ENCODE measurements at places on chromosomes 1 and 21.

DNA sequence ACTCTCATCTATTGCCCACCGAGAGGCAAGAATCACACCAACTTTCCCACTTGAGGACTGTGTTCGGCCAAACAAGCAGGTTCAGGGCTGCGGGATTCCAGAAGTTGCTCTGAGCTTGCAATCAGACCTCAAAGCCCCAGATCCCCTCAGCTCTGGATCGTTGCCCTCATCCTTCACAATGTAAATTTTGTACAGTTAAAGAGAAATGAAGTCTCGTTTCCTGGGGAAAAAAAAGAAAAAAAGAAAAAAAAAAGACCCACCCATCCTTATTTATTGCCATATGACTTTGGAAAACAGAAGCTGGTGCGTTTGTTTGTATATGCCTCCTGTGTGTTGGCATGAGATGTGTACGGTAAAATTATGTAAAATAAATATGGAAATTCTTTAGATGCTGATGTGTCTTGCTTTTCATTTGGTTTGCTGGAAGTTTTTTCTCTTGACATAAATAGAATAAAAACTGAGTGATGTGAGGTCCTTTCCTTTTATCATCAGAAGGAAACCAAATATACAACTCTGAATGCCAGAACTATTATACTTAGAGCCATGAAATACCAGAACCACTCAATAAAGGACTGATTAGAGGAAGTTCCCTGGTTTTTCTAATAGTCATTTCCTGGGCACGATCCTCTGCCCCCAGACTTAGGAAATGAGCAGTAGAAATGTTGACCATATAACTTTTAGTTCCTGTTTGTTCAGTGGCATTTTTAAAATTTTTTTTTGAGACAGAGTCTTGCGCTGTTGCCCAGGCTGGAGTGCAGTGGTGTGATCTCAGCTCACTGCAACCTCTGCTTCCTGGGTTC is 48.7 kb downstream of the LHX4 start:
- DNase-seq: no peak

DNA sequence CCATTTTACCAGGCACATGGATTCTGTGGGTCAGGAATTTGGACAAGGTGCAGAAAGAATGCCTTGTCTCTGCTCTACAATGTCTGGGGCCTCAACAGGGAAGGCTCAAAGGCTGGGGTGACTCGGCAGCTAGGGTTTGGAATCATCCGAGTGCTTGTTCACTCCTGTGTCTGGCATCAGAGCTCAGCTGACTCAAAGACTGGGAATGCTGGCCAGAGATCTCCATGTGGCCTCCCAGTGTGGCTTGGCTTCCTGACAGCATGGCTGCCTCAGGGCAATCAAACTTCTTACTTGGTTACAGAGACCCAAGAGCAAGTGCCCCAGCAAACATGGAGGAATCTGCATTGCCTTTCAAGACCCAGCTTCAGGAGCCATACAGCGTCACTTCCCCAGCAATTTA is 110.5 kb downstream of the TOMM20 start:
- no peak for DNase-seq

GRCh38 chr1:200072636-200073285 is 45.3 kb downstream of the NR5A2 start:
- no peak for DNase-seq

GRCh38 chr1:182714546-182714945 is 30.2 kb upstream of the RGS8 start:
- no peak for DNase-seq

GRCh38 chr1:58754683-58755467 is 29.0 kb downstream of the JUN start:
- peak; percentile 46 for DNase-seq

Measured in central memory CD4-positive, alpha-beta T cell (primary cell).